Bladder microvascular endothelial cell (primary cell): ENCODE measurements at places on chromosomes 13 and 19. TPM values are rescaled to one million over a fixed set of nuclear protein-coding genes. Genes with fewer than 3 reads are reported as not detected.

SIGLEC12 gene
- not detected in 2 replicates for total RNA-seq

COL4A2 gene
- total RNA-seq, result 992 and 3,915 TPM in 2 replicates

EPSTI1 gene
- total RNA-seq, result 1.9 and 5.8 TPM in 2 replicates

SBK3 gene
- total RNA-seq, result 0.13 and 0.16 TPM in 2 replicates

FBL gene
- total RNA-seq, result 196 and 244 TPM in 2 replicates

ARRDC5 gene
- total RNA-seq, result under 0.01 TPM in 1 of 2 replicates, not detected in the other

CYP2A6 gene
- not detected in 2 replicates for total RNA-seq

ZNF724 gene
- 4.0 and 8.1 TPM in 2 replicates for total RNA-seq

PTGIR gene
- total RNA-seq, result 0.06 and 0.16 TPM in 2 replicates

KLF1 gene
- 0.06 TPM in 1 of 2 replicates, not detected in the other for total RNA-seq

LILRB2 gene
- total RNA-seq, result not detected in 2 replicates

JAK3 gene
- total RNA-seq, result 4.4 and 5.2 TPM in 2 replicates

SULT2B1 gene
- total RNA-seq, result not detected in 2 replicates

FDX2 gene
- 13.6 and 21.1 TPM in 2 replicates for total RNA-seq

OLFM4 gene
- total RNA-seq, result not detected in 2 replicates

DNMT1 gene
- 36.4 and 63.2 TPM in 2 replicates for total RNA-seq

ZNF562 gene
- total RNA-seq, result 12.8 and 30.5 TPM in 2 replicates

JOSD2 gene
- total RNA-seq, result 14.7 and 16.7 TPM in 2 replicates

TMC4 gene
- total RNA-seq, result under 0.01 and 0.19 TPM in 2 replicates

NCR1 gene
- not detected in 2 replicates for total RNA-seq

ZFR2 gene
- not detected in 2 replicates for total RNA-seq

RYR1 gene
- total RNA-seq, result not detected in 2 replicates

POLD1 gene
- 65.4 and 79.4 TPM in 2 replicates for total RNA-seq

RASGRP4 gene
- not detected in 2 replicates for total RNA-seq

APBA3 gene
- total RNA-seq, result 17.8 and 25.0 TPM in 2 replicates

SSC5D gene
- 0.16 and 0.31 TPM in 2 replicates for total RNA-seq

ZNF560 gene
- 0.06 and 0.49 TPM in 2 replicates for total RNA-seq

NRTN gene
- 0.25 and 0.32 TPM in 2 replicates for total RNA-seq

CATSPERD gene
- total RNA-seq, result not detected in 2 replicates

CEACAM4 gene
- total RNA-seq, result not detected in 2 replicates

KLK12 gene
- not detected in 2 replicates for total RNA-seq

OR2Z1 gene
- not detected in 2 replicates for total RNA-seq

THSD8 gene
- total RNA-seq, result not detected in 2 replicates

NLRP5 gene
- not detected in 2 replicates for total RNA-seq

WDR87 gene
- not detected in 2 replicates for total RNA-seq

ZNF616 gene
- total RNA-seq, result 4.7 and 13.0 TPM in 2 replicates

ZNF264 gene
- total RNA-seq, result 13.6 and 46.5 TPM in 2 replicates

ODAD3 gene
- under 0.01 and 0.13 TPM in 2 replicates for total RNA-seq

PNMA8A gene
- 0.19 TPM in 1 of 2 replicates, not detected in the other for total RNA-seq

ZNF175 gene
- total RNA-seq, result 2.6 and 7.4 TPM in 2 replicates

NTF4 gene
- total RNA-seq, result not detected in 2 replicates

MRPL54 gene
- total RNA-seq, result 36.8 and 68.5 TPM in 2 replicates

KLK14 gene
- total RNA-seq, result not detected in 2 replicates

SIGLEC10 gene
- total RNA-seq, result not detected in 2 replicates

KL gene
- total RNA-seq, result 0.25 and 1.3 TPM in 2 replicates

FLT1 gene
- 28.1 and 63.8 TPM in 2 replicates for total RNA-seq

KLK7 gene
- not detected in 2 replicates for total RNA-seq

KASH5 gene
- not detected in 2 replicates for total RNA-seq

CYP4F8 gene
- total RNA-seq, result not detected in 2 replicates

CYP2F1 gene
- total RNA-seq, result not detected in 2 replicates

MYO9B gene
- total RNA-seq, result 38.7 and 75.2 TPM in 2 replicates
